A673 (cell line): ENCODE measurements at places on chromosomes 12 and 14.
A peak's percentile ranks its signal among the peaks of the same experiment; 100 is the strongest.

GRCh38 chr14:80585506-80585835, 356.1 kb downstream of the CEP128 start:
- DNase-seq, result no peak

- no peak for DNase-seq
These were observed 356.2 kb downstream of the TMEM121 start for GRCh38 chr14:105882626-105883025.

DNA sequence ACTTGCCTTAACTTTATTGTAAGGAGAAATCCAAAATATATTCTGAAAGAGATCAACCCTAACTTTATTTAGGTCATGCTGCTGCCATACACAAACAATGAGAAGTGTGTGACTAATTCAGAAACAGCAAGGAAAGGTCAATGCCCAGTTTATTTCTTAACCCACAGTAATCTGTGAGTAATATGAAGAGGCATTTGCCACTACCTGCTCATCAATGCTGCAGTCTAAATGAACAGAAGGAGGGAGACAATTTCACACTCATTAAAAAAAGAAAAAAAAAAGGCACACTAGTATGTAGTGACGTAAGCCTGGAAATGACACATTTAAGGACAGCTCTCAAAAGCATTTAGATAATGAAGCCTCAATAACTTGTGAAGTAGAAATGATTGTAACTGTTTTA, 90.5 kb upstream of the FOXN3 start:
- no peak for DNase-seq

DNA sequence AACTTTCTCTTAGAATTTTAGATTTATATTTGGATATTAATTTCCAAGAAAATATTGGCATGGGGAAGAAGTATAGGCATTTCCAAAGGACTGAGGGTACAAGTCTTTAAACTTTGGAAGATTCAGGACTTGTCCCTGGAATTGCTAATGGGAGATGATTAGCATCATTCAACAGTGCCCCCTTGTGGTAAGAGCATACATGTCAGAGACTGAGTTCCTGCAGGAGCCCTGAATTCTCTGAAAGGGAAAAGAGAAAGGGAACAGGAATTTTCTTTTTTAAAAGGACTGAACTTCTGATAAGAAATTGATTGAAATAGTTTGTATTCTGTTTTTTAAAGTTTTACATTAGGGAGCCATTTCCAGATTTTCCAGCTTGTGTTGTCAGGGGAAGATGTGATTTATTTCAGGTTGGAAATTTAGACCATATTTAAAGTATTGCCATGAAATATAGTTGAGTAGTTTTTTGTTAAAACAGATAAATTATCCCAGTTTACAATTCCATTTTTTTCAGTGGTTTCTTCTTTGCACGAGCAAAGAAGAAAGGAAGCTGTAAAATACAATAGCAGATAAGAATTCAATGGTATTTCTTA, 44.0 kb upstream of the REP15 start:
- DNase-seq, result peak; percentile 82

DNA sequence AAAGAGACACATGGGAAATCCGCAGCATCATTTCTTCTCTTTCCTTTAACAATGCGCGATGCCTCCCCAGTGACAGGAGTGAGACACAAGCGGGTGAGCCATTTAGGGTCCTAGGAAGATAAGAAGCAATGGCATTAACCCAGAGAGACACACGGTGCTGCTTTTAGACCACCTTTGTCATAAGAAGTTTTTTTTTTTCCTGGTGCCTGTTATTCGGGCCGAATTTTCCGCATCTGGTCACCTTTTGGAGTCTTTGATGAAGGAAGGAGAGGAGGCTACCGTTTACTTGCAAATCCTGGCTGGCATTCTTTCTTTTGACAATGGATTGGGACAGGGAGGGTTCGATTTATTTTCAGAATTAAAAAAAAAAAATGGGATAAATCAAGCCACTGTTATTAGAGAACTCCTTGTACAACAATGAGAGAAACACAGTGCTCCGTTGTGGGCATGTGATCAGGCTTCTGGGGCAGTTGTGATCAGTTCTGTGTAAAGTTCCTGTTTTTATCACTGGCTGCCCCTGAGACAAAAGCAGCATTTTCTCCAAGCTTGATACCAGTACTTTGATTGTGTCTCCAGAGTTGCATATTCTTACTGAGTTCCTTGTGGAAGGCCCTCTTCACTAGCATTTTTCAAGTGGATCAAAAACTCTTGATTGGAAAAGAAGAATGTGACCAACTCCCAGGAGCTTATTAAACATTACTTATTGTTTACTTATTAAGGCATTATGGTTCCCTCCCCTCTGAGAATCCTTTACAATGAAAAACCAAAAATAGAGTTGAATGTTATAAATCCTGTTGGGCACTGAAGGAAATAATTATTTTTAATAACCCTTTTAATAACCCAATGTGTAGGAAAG, 1.1 kb downstream of the DIP2B start:
- DNase-seq, result peak; percentile 21

- no peak for DNase-seq
These were observed 68.9 kb upstream of the BBS10 start for GRCh38 chr12:76417116-76417515.

GRCh38 chr12:54156578-54156977, 32.2 kb downstream of the SMUG1 start:
- DNase-seq, result no peak

DNA sequence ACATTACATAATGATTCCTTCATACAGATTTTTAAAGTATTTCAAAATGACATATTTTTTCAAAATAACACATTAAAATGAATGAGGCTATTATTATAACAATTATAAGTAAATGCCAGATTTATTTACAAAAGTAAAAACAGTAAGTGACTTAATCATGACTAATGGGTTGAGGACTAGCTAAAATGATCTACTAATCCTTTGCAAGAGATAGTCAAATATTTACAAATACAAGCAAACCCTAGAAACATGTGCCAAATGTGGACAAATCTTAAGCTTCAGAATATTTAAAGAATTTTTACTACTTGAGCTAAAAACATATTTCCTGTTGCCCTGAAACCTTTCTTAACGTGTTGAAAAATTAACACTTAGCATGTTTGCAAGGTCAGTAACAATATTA, 74.8 kb downstream of the KIF21A start:
- no peak for DNase-seq

GRCh38 chr14:32383364-32384009, 54.4 kb downstream of the AKAP6 start:
- DNase-seq, result no peak

DNA sequence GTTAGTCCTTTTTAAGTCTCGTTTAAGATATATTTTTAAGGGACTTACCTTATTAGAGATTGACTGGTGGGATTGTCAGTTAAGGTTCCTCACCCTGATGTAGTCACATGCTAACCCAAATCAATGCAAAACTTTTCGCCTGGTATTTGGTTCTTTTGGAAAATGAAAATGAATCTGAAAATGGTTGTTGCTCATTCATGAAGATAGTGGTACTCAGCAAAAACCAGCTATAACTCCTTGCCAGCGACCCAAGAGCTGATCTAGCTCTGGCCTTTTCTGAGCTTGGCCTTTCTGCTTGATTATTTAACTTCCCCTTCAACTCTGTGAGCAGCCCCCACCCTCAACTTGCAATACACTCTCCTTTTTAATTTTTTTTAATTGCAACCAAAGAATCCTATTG, 85.0 kb upstream of the GTF2A1 start:
- no peak for DNase-seq
